Psoas muscle (tissue), 8 donors: ENCODE measurements at places on chromosomes 7 and 10.

GRCh38 chr7:134355927-134356326 is 39.2 kb upstream of the SLC35B4 start:
- no peak for DNase-seq

- no peak for DNase-seq
Observed at GRCh38 chr7:126750207-126750911, 502.4 kb downstream of the GRM8 start.

DNA sequence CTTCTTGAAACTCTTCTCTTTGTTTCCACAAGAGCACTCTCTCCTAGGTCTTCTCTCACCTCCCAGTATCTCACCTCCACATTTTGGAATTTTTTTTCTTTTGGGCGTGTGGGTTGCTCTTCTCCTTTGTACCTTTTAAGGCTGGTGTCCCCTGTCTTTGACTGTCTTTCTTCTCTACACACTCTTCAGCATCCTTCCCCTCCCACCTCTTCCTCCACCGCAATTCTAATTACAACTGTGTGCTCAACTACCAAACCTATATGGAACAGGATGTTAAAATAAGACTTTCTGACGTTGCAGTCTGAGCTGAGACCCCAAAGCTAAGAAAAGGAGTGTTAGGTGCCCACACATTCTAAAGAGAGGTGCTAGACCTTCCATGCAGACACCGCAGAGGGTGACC is 14.0 kb upstream of the ADRB1 start:
- DNase-seq: no peak

DNA sequence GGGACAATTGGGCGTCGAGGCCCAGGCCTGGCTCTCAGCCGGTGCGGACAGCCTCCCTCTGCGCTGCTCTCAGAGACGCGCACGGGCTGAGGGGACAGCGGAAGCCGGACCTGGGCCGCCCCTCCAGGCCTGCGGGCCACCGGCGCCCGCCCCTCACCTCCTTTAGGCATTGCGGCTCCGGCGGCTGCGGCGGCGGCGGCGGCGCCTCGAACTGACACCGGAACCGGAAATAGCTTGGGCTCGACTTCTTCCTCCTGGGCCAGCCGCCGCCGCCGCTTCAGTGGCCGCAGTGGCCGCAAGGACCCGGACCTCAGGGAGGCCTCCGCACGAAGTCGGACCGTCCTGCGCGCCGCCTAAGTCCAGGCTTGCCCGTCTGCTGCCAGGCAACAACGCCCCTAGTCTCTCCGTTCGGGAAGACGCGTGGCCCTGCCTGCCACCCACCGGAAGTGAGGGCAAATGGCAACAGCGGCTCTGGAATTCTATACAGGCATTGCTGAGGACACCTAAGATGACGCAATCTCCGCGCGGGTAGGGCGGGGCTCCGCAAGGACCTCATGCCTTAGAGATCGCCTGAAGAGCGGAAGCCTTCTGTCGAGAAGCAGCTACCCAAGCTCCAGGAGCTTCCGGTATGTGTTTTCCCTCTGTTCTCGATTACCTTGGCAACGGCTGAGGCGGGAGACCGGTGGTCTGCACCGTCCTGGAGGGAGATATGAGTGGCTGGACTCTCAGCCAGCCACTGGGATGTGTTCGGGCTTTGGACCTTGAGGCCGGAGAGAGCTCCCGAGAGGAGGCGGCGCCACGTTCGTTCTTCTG is at the start of the genes BUD31 and PDAP1:
Gene BUD31 (plus strand): TSS at position 591 of the 813 bp plus-strand sequence. CDS start 2,124 bp downstream, outside the sequence.
Gene PDAP1 (minus strand): TSS at position 219 of the 813 bp plus-strand sequence. CDS start 49 bp downstream, at position 170.
- DNase-seq: peak; percentile 98

GRCh38 chr7:27200761-27201579 is 1.1 kb upstream of the HOXA13 start:
- DNase-seq: no peak

DNA sequence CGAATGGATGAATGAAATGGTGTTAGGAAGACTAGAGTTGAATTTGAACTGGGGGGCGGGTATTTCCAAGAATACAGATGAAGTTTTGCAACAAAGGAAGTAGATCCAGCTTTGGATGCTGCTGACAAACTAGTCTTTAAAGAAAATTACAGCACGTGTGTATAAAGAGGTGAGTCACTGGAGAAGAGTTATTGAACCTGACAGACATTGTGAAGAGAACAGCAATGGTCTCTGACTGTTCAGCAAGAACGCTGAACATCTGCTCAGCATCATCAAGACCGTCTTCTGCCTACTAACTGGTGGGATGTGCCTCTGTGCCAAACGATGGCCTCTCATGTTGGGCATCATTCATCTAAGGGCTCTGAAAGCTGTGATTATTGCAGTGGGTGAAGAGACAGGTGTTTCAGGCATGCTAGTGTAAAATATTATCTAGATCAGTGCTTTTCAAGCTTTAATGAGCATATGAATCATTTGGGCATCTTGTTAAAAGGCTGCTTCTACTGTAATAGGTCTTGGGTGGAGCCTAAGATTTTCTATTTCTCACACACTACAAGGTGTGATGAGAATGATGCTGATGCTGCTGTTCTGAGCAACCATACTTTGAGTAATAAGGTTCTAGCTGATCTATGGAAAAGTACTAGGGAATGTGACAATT is 291.3 kb downstream of the PTEN start:
- DNase-seq: no peak

DNA sequence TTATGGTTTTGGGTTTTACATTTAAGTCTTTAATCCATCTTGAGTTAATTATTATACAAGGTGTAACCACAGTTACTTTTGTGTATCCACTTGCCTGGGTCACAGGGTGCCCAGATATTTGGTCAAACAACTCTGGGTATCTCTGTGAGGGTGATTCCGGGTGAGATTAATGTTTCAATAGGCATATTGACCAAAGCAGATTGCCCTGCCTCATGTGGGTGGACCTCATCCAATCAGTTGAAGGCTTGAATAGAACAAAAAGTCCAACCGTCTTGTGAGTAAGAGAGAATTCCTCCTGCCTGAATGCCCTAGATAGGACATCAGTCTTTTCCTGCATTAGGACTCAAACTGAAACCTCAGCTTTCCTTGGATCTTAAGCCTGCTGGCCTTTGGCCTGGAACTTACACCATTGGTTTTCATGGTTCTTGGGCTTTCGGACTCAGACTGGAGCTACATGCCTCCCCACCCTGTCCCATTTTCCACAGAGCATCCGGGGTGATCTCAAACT is 68.9 kb upstream of the ST8SIA6 start:
- no peak for DNase-seq

DNA sequence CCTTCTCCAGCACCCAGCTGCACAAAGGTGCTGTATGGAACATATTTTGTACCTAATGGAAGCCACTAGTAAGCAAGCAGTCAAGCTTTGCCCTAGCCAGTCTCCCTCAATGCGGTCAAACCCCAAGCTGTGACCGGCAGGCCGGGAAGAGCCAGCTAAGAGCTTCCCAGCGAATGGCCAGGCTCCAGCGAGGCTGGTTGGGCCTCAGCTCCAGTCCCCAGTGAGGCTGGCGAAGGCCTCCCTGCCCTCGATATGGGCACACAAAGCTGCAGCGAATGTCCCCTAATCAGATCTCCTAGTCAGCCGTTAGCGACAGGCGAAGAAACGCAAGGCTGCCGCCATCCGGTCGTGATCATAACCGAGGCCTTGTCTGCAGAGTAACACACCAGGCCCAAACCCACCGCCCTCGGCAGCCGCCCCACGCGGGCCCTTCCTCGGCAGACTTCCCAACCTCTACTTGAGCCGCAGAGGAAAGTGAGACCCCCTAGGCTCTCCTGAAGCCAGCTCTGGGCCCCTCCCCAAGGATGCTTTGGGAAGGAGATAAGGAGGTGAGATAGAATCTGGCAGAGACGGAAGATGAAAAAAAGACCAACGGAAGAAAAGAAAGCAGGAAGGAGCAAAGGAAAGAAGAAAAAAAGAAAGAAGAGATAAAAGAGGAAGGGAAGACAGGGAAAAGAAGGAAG is 3.1 kb upstream of the HOXA9 start:
- peak; percentile 88 for DNase-seq

GRCh38 chr7:32275216-32276009 is 205.2 kb upstream of the PDE1C start:
- DNase-seq: no peak

- DNase-seq: no peak
Observed at GRCh38 chr7:100059251-100059739, 9.7 kb downstream of the ZSCAN21 start.

DNA sequence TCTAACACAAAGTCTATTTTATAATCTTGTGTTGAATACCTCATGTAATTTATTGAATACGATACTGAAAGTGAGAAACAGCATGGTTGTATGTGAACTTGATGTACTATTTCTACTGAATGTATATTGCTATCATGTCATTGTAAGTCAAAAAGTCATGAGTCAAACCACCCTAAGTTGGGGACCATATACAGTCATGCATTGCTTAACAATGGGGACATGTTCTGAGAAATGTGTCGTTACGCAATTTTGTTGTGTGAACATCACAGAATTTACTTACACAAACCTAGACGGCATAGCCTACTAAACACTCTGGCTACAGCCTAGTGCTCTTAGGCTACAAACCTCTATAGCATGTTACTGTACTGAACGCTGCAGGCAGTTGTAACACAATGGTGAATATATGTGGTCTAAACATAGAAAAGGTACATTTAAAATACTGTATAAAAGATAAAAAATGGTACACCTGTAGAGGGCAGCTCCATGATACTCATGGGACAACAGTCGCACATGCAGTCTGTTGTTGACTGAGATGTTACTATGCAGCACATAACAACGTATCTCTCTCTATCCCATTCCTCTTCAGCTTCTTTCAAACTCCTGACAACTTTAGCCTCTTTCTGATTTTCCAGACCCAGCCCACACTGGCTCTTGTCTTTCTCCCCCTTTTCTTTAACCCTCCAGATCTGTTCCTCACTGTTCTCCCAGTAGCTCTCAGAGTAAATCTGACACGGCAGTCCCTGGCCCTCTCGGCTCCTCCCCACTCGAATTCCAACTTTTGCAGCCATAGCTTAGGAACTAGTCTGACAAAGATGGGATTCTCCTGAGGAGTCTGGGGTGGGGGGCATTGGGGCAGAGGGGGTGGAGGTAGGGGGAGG is 90.1 kb downstream of the SNX10 start:
- no peak for DNase-seq

DNA sequence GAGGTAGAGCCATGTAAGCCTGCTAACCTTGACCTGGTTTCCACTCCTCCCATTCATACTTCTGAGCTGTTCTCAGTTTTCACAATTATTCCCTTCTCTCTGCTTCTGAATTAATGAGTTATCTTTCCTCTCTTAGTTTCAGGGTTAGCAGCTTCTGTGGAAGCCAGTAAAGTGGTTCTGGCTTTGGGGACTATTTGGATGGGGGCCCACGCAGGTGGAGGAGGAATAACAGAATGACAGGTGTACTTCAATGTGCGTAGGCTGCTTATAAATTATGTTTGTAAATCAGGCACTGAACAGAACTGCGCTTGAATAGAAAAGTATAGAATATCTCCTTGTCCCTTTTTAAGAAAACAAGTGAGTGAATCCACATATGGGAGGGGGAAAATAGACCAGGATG is 128.9 kb upstream of the GAD2 start:
- DNase-seq: no peak

DNA sequence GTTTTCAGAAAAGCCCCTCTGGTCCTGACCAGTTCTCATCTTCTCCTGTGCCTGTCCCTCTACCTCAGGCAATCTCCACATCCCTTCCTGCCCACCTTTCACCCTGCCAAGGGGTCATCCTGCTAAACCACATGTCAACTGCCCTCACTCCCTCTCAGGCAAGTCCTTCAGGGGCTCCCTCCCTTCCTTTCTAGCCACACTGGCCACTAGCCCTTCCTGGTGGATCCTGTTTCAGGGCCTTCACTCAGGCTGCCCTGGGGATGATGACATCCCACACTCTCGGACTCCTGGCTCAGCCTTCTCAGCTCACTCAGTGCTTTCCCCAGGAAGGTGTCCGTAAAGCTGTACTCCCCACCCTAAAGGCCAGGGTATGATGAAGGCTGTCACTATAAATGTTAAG is 13.4 kb downstream of the STEAP1B start:
- no peak for DNase-seq

- peak; percentile 66 for DNase-seq
Observed at GRCh38 chr7:77684030-77684429, 12.2 kb upstream of the RSBN1L start.

- DNase-seq: no peak
Observed at GRCh38 chr10:67607472-67607871, 88.5 kb downstream of the CTNNA3 start.

- DNase-seq: no peak
Observed at GRCh38 chr10:27485368-27485767, 18.7 kb upstream of the RAB18 start.

DNA sequence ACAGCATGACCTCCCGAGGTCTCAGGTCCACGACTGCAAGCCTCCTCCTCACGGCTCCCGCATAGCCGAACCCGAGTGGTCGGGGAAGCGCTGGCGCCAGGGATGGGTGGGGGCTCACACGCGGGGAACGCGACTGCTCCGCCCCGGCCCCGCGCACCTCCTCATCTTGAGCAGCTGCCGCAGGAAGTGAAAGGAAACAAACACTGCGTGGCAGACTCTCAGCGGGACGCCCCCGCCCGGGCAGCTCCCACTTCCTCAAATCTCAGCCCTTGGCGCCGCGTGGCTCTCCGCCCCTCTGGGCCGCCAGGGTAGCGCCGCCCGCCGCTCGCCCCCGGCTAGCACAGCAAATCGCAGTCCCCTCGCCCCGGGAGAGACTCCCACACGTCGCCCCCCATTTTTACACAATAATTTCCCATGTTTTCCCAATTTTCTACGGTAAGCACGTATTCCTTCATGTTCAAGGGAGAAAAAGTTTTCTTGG is at the start of gene TMEM243:
Gene TMEM243 (minus strand): TSS at position 188 of the 481 bp plus-strand sequence. CDS start 229 bp downstream, outside the sequence.
- peak; percentile 86 for DNase-seq

- no peak for DNase-seq
Observed at GRCh38 chr7:109842386-109842785, 1248.5 kb upstream of the LRRN3 start.

DNA sequence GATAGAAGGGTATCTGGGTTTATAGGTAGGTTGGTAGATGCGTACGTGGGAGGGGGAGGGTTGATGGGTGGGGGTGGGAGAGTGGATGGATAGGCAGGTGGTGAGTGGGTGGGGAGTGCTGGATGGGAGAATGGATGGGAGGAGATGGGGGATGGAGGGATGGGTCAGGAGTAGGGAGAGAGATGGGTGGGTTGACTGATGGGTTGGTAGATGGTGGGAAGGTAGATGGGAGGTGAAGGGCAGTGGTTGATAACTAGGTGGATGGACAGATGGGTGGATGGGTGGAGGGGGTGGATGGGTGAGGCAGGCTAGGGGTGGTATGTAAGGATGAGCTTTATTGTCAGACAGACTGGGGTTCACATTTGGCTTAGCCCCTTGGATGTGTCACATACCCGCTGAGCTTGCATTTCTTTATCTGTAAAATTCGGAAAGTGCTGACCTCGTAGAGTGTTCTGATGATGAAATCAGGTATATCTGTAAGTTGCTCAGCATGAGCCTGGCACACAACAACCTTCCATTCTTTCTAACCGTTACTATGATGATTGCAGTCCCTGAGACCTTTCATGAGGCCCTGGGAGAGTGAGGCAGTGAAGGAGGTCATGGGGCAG is 34.3 kb downstream of the SLIT1 start:
- DNase-seq: no peak

DNA sequence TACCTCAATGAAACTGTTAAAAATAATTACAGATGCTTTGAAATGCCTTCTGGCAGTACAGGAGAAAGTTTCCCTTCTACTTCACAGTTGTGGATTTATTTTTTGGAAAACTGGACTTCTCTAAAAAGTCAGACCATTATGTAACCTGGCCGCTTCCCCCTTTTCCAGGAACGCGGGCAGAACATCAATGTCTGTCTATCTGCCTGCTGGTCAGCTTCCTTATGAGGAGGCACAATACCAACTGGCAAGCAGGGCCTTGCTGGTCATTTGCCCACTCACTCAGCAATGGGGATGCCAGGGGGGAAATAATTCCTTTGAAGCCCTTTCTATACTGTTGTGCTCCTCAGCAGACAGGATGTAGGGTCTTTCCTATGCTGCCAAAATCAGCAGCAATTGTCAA is 22.5 kb upstream of the ADRB1 start:
- no peak for DNase-seq

- DNase-seq: no peak
Observed at GRCh38 chr7:105413887-105414437, 25.2 kb upstream of the SRPK2 start.
